Skin of body (tissue), 3 donors: ENCODE measurements at places on chromosomes 1 and 21.
A peak's percentile ranks its signal among the peaks of the same experiment; 100 is the strongest.

GRCh38 chr1:80910426-80910825 is 890.3 kb upstream of the ADGRL2 start:
- DNase-seq, result no peak

DNA sequence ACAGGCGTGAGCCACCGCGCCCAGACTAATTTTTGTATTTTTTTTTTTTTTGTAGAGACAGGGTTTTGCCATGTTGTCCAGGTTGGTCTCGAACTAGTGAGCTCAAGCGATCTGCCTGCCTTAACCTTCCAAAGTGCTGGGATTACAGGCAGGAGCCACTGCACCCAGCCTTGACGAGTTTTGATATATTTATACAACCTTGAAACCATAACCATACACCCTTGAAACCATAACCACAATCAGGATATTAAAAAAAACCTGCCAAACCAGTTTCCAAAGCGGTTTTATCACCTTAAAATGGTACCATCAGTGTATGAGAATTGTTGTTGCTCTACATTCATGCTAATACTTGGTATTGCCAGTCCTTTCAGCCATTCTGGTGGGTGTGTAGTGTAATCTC is 3.7 kb upstream of the PHACTR4 start:
- no peak for DNase-seq

DNA sequence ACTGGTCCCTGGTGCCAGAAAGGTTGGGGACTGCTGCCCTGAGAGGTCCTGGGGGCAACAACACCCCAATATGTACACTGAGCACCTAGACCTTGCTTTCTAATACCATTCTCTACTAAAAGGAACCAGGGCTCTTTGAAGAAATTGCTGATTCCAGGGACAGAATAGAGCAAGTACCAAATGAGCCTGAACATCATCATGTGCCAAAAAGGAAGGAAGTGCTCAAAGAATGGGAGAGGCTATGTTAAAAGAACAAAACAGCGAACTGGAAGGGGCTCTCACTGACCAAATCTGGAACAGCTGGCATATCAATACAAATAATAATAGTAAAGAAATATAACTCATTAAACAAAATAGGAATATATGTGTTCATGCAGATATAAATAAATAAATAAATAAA is 50.8 kb downstream of the PIK3R3 start:
- no peak for DNase-seq

GRCh38 chr1:189522441-189522840 is 955.2 kb downstream of the BRINP3 start:
- DNase-seq, result no peak

DNA sequence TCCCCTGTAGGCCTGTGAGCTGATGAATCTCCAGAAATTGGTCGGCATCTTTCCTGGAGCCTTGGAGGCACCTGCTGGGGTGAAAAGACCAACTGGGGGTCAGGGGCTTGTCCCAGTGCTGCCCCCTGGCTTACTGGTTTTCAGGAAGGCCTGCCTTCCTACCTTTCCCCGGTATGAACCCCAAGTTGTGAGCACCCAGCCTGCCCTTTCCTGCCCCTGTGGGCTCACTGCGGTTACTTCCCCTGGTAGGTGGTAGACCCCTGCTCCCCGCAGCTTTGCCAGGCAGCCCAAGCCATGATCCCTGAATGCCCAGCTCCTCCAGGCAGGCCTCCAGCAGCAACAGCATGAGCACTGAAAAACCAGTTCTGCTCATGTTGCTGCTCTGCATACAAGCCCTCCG is 10.2 kb downstream of the DMRTB1 start:
- DNase-seq, result no peak

GRCh38 chr1:1758059-1758621 is 20.1 kb downstream of the NADK start:
- DNase-seq, result no peak

DNA sequence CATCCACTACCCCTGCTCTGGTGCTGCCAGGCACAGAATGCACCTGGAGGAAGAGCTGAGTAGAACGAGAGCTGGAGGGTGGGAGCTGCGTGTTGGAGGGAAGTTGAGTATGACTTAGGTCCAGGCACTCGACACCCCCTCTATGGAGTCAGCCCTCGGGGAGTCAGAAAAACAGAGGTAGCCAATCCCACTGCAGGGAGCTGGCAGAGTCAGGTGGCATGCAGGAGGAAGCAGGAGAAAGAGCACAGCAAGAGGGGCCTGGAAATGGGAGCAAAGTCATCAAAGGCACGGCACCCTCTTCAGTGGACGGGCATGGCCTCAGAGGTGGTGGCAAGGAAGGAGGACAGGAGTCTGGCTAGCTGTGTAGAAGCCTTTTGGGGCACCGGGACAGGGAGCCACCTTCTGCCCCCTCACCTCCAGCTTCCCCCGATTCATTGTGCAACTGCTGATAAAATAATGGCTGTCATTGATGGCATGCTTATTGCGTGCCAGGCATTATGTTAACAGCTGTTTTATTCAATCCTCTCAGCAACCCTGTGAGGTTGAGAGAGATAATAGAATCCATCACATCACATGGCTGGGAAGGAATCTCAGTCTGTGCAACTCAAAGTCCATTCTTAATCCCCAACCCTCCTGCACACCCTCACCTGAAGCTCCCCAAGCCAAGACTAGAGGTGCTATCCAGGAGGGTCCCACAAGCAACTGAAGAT is 42.0 kb downstream of the C1orf198 start:
- peak; percentile 20 for DNase-seq

GRCh38 chr1:223456747-223457146 is 63.5 kb downstream of the CCDC185 start:
- no peak for DNase-seq

GRCh38 chr1:66135161-66135560 is 342.5 kb downstream of the PDE4B start:
- DNase-seq, result no peak

DNA sequence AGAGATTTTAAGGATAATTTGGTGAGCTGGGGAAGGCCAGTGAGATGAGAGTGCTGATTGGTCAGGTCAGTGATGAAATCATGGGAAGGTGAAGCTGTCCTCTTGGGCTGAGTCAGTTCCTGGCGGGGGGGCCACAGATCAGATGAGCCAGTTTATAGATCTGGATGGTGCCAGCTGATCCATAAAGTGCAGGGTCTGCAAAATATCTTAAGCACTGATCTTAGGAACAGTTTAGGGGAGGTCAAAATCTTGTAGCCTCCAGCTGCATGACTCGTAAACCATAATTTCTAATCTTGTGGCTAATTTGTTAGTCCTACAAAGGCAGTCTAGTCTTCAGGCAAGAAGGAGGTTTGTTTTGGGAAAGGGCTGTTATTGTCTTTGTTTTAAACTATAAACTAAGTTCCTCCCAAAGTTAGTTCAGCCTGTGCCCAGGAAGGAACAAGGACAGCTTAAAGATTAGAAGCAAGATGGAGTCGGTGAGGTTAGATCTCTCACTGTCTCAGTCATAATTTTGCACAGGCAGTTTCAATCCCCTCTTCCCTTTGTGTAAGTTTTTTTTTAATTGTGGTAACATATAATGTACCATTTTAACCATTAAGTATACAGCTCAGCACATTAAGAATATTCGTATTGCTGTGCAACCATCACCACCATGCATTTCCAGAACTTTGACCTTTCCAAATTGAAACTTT is 39.4 kb downstream of the PTAFR start:
- no peak for DNase-seq

GRCh38 chr1:185864331-185864730 is 130.1 kb downstream of the HMCN1 start:
- no peak for DNase-seq

DNA sequence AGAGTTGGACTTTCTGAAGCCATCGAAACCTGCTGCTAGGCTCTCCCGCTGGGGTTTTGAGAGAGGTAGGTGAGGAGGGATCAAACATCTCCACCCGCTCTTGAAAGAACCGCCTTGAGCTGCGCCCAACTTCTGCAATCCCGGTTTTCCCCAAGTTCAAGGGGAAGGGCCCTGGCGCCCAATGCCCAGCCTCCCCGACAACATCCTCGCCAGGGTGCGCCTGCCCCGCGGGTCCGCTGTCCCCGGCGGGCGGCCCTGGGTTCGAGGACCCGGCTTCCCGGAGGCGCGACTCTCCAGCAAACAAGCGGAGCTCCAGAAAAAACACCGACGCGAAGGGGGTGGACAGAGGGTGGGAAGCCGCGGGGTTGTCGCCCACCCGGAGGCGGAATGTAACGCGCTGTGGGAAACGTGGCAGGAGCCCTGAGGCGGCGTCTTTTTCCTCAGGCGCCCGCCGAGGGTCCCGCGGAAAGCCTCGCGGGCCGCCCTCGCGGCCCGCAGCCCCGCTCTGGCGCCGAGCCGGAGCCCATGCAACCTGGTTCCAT is 607 bp downstream of the BTG3 start:
- DNase-seq, result no peak

GRCh38 chr1:81799939-81800694 is 617 bp upstream of the ADGRL2 start:
- DNase-seq, result peak; percentile 87

DNA sequence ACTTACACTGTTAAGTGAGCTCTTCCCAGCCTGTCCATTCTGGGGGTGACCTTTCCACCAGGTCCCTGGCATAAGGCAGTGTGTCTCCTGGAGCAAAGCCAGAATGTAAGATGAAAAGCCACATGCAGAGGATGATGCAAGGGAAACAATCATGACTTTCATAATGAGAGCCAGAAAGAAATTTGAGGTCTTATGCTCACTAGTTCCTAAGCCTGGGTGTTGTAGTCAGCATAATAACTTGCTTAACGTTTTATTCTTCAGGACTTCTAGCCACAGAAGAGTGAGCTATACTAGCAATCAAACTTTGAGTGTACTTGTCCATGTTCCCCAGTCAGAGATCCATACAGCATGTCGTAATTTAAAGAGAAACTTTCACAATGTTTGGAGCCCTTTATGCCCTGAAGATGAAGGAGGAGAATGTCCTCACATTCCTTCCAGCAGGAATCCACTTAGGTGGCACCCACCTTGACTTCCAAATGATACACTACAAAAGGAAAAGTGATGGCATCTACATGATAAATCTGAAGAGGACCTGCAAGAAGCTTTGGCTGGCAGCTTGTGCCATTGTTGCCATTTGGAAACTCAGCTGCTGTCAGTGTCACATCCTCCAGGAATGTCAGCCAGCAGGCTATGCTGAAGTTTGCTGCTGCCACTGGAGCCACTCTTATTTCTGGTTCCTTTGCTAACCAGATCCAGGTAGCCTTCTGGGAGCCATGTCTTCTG is 60.5 kb upstream of the FOXD3 start:
- DNase-seq, result peak; percentile 5

DNA sequence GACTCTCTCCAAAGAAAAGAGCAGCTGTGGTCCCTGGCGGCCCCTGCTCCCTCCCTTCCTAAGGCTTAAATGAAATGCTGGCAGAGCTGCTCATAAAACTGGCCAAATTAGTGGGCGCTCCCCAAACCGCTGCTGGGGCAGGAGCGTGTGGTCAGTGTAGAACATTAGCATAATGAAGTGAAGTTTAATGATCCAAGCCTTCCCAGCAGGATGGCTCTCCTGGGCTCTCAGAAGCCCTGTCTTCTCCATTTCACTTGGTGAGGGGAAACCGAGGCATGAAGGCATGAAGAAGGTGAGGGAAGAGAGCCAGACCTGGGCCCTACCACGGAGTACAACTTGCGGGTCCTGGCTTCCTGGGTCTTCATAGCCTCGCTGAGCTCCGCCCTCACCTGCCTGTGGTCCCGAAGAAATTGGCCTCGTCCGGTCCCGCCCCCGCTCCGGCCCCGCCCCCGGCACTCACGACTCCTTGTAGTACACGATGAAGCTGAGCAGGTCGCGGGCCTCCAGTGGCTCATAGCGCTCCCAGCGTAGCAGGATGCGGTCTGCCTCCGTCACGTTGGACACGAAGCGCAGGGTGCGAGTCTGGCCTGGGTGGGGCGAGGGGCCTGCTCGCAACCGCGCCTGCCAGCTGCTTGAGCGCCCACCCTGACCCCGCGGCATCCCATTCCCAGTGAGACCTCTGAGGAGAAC is 10.3 kb downstream of the INSRR start:
- no peak for DNase-seq

GRCh38 chr1:210764536-210764935 is 369.4 kb downstream of the KCNH1 start:
- DNase-seq, result no peak

DNA sequence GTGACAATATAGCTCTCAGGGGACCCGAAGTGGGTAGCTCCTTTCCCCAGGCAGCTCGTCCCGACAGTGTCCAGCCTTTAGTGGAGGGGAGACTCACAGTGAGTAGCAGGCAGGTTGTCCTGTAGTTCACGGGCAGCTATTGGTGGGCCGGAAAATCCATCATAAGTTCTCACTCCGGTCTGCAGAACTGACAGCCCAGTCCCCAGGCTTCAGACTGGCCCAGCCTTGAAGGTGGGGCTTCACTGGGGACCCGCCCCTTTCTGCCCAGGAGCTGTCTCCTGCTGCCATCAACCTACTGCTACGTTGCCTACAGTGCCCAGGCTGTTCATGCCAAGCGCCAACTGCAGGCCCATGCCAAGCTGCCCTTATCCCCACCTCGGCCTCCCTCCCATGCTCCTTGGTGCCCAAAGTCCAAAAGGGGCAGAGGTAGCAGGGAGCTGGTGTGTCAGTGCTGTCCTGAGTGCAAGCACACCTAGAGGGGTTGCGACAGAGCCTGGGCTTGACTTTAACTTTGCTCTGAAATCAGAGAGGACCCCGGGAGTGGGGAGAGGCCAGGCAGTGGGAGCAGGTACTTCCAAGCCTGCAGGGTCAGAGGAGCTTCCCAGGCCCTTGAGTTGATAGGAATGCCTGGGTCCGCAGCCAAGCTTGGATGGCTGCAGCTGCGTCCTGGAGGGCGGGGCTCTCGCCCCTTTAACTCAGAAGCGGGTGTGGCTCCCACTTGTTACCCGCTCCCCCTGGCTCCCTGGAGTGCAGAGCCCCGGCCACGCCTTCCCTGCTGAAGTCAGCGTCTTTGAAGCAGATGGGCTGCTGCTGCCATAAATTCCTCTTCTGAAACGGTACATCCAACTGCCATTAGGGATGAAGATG is 1144.3 kb upstream of the NCAM2 start:
- peak; percentile 5 for DNase-seq

- DNase-seq, result no peak
Observed at GRCh38 chr1:62184336-62184735, 10.3 kb upstream of the L1TD1 start.

DNA sequence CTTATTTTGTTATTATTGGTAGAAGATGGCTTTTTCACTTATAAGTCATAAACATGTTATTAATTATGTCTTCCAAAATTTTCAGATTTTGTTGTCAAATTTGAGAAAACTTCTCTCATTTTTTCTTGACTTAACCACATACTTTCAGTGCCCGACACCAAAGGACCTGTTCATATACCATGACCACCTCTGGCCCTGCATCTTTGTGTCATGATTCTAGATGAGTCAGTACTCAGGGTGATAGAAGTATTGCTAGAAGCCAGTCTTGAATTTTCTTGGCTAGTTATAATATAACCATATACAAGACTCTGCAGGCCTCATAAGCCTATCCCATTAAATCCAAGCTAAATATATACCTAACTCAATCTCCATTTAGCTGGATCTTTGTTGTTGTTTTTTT is 35.4 kb upstream of the DPH5 start:
- no peak for DNase-seq

GRCh38 chr1:158687037-158687436 is 522 bp upstream of the SPTA1 start:
- DNase-seq, result no peak

- no peak for DNase-seq
Observed at GRCh38 chr1:8437347-8437746, 119.4 kb downstream of the SLC45A1 start.

GRCh38 chr1:84698151-84699110 is 8.2 kb upstream of the SSX2IP start:
- DNase-seq, result peak; percentile 94

- DNase-seq, result no peak
Observed at GRCh38 chr1:208381481-208381880, 137.3 kb upstream of the PLXNA2 start.
